ENCODE measurements at places on chromosomes 4 and X.

DNA sequence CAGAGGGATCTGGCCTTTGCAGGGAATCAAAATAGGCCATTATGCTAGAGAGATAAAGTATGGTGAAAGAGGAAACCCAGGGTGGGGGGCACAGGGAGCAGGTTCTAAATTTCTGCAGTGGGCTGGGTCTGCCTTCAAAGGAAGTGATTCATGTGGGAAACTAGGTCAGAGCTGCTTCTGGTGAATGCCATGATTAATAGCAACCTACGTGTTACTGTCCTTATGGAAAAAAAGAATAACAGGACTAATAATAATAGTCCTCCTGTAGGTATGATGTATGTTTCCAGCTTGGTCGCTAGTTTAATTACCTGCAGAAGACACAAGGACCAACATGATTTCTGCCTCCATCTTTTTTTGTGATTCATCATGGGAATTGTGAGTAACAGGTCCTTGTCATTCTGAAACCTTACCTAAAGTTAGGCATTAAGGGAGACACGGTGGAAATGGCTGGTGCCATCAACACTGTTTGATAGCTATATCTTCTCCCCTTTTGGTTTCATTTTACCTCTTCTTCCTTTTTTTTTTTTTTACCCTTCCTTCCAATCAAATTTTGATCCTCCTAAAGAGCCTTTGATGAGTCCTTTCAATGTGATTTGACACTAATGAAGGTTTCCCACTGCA lies 180.4 kb downstream of the CPEB2 start:
- DNase-seq, result no peak

- no peak for DNase-seq
Measured at GRCh38 chr4:2937986-2938385, 25.2 kb downstream of the NOP14 start.

- DNase-seq, result no peak
Measured at GRCh38 chrX:150012647-150013381, 74.5 kb upstream of the EOLA2 start.

- no peak for DNase-seq
Measured at GRCh38 chr4:150164956-150165629, 86.8 kb downstream of the DCLK2 start.

- no peak for DNase-seq
Measured at GRCh38 chr4:1727117-1728031, 6.1 kb downstream of the TACC3 start.

DNA sequence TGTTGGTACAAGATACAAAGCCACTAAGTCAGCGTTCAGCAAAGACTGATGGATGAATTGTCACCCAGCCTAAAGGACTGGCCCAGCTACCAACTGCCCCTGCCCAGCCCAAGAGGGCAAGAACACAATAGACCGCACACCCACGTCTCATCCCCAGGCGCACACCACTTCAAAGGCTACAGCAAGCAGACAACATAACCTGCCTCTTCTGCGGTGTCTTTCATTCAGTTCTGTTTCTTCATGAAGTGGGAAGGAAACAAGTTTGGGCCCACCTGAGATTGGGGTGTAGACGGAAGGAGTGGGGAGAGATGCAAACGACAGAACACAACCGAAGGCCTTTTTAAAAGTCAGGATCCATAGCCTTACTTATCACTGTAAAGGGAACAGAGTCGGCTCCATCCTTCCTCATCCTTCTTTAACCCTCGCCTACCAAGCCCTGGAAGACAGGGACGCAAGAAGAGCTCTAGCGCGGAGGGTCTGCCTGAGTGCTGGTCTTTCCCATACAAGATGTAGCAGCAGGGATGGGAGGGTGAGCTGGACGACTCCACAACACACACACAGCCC lies 691 bp downstream of the SCARB2 start:
- DNase-seq, result peak; percentile 13

- DNase-seq, result no peak
Measured at GRCh38 chr4:177005674-177006230, 213.0 kb upstream of the VEGFC start.

GRCh38 chr4:113773014-113773413 lies 11.5 kb upstream of the CAMK2D start:
- DNase-seq, result no peak

- no peak for DNase-seq
Measured at GRCh38 chr4:184347251-184348239, 126.8 kb downstream of the IRF2 start.

DNA sequence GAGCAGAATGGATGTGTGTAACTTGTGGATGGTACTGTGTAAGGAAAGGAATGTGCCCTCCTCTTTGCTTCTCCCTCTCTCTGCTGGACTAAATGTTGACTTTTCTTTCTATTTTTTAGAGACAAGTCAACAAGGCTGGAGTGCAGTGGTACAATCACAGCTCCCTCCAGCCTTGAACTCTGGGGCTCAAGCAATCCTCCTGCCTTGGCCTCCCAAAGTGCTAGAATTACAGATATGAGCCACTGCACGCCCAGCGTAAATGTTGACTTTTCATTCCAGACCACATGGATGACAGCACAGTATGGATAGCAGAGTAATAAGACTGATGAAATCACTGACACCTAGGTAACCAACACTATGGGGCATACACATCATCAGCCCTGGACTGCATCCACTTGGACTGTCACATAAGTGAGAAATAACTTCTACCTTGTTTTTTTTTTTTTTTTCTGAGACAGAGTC lies 5.1 kb upstream of the RPS3A start:
- no peak for DNase-seq

- no peak for DNase-seq
Measured at GRCh38 chrX:74231625-74232024, 72.4 kb upstream of the ZCCHC13 start.

GRCh38 chr4:183984566-183984965 lies 79.5 kb downstream of the STOX2 start:
- DNase-seq, result no peak

DNA sequence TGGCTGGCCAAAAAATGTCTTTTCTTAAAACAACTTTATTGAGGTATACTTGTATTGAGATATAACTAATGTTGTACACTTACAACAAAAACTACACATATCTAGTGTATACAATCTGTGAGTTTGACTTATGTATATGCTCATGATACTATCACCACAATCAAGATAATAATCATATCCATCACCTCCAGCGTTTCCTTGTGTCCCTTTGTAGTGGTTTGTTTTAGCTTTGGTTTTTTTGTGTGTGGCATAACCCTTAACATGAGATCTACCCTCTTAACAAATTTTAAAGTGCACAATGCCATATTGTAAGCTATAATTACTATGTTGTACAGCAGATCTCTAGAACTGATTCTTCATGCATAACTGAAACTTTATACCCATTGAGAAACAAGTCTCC lies 13.4 kb upstream of the PCSK1N start:
- DNase-seq, result no peak

- no peak for DNase-seq
Measured at GRCh38 chrX:139203651-139204570, 326.6 kb upstream of the F9 start.

GRCh38 chr4:86452924-86453531 lies 93.2 kb upstream of the MAPK10 start:
- DNase-seq, result no peak

GRCh38 chrX:110265661-110266060 lies 52.2 kb downstream of the AMMECR1 start:
- no peak for DNase-seq

Data from T-helper 1 cell (primary cell).